Stimulated activated CD8-positive, alpha-beta memory T cell treated with anti-CD3 and anti-CD28 coated beads, Interleukin-15, amount 100 ng/mL, for 1 hour (primary cell): ENCODE measurements at places on chromosomes 7 and 10.

- peak; percentile 6 for DNase-seq
Measured at GRCh38 chr10:97851341-97852001, 1.8 kb downstream of the GOLGA7B start.

GRCh38 chr10:85908462-85908861 lies 458.1 kb downstream of the GRID1 start:
- no peak for DNase-seq

GRCh38 chr7:156897673-156898072 lies 4.7 kb upstream of the LMBR1 start:
- DNase-seq, result no peak

GRCh38 chr10:122144199-122144598 lies 126.9 kb upstream of the BTBD16 start:
- DNase-seq, result no peak

DNA sequence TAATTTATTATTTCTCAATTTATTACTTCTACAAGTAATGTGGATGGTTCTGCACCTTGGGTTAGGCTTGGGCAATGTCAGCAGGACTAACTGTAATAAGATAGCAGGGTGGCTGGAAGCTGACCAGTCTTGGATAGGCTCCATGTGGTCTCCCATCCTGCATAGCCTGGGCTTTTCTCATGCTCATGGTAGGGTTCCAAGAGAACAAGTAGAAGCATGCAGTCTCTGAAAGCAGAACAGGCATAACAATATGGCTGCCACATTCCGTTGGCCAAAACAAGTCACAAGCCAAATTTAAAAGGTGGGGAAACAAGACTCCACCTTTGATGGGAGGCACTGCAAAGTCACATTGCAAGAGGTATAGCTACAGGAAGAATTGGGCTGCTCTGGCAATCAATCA lies 98.6 kb upstream of the MDFIC start:
- no peak for DNase-seq

DNA sequence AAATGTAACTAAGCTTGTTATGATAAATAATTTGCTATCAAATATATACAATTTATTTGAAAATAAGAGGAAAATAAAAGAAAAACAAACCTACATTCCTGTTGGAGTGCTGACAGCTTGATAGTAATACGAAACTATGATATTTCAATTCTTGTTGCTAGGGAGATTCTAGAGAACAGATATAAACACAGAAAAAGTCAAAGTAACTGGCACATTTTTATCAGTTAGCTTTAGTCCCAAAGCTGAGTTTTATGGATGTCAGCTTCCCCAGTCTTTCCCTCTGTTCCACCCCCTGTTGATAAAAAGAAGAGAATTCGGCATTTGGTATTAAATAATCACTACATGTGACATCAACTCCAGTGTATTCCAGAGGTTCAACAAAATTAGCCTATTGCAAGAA lies 1134.0 kb downstream of the XPNPEP1 start:
- no peak for DNase-seq

- no peak for DNase-seq
Measured at GRCh38 chr7:98930921-98931320, 52.6 kb downstream of the TRRAP start.

GRCh38 chr10:154348-154747 lies 19.1 kb downstream of the ZMYND11 start:
- DNase-seq, result no peak

- DNase-seq, result no peak
Measured at GRCh38 chr7:44470135-44470479, 20.4 kb downstream of the NUDCD3 start.

GRCh38 chr7:38222481-38223096 lies 44.5 kb downstream of the STARD3NL start:
- no peak for DNase-seq

DNA sequence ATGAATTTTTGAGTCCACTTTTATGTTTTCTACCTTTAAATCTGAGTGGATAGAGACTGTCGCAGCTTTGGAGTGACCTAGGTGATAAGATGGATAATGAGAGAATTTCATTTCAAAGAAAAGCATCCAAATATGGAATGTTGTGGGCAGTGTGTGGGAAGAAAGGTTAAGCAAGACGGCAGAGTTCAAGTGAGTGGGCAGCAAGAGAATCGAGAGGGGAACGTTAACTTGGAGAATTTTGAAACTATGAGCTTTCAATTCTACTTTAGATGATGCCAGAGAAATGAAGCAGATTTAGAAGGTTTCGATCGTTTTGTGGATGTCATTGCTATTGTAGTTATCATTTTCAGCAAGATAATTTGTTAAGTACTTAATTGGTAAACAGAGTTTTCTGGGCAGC lies 73.0 kb downstream of the XRCC2 start:
- no peak for DNase-seq

GRCh38 chr10:51422311-51423120 lies 276.9 kb downstream of the CSTF2T start:
- DNase-seq, result peak; percentile 1

- no peak for DNase-seq
Measured at GRCh38 chr10:4617589-4617988, 208.4 kb upstream of the AKR1E2 start.

- no peak for DNase-seq
Measured at GRCh38 chr7:100914879-100915447, 19.3 kb upstream of the ACHE start.

DNA sequence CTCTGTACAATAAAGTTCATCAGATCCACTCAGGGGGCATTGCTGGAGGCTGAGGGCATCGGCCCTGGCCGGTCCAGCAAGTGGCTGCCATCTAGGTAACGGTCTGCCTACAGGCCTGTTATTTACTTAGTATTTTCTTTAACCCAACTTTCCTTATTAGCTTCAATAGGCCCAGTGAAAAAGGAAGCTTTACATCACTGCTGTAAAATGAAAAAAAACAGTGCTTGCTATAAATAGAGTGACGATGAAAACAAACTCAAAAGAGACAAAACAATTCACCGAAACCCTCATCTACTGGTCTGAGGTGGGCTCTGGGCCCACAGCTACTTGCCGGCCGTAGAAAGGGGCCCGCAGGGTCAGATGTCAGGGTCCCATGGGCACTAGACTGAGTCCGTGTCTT lies 192.5 kb downstream of the ELFN1 start:
- DNase-seq, result no peak
